Stimulated activated CD4-positive, alpha-beta T cell treated with anti-CD3 and anti-CD28 coated beads, Interleukin-2, amount 100 ng/mL, for 24 hours (primary cell): ENCODE measurements at places on chromosomes 2 and 18.
A peak's percentile ranks its signal among the peaks of the same experiment; 100 is the strongest.

DNA sequence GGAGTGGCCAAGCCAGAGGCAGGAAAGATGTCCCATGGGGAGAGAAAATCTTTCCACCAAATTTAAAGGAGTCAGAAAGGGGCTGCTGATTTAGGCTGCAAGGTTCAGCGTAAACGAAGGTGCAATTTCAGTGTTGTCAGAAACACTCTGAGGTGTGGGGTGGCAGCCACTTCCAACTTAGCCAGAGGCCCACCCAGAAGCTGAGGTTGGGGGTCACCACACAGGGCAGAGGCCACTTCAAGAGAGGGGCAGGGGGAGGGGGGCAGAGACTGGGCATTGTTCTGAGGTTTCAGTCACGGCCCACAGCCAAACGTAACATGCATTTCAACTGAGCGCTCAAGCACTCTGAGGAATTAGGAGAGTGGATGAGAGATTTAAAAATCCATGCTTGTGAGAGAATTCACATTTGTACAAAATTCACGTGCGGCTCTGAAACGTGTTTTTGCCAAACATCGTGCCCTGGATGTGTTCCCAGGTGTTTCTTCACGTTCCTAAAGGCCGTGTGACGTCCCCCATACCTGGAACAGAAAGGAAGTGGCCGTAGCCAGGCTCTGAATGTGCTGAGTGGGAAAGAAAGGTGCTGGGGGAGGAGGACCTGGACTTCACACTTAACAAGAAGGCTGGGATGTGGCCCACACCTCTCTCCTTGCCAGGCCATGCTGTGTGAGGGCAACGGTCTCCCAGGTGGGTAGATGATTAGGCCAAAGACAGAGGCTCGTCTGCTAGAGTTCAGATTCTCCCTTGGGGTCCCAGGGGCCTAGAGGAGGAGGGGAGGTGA, 19.5 kb upstream of the BOK start:
- DNase-seq, result no peak

- peak; percentile 20 for DNase-seq
These were observed 17.8 kb upstream of the PMAIP1 start for GRCh38 chr18:59881728-59882656.

GRCh38 chr2:47457268-47457667, 54.3 kb downstream of the MSH2 start:
- no peak for DNase-seq

DNA sequence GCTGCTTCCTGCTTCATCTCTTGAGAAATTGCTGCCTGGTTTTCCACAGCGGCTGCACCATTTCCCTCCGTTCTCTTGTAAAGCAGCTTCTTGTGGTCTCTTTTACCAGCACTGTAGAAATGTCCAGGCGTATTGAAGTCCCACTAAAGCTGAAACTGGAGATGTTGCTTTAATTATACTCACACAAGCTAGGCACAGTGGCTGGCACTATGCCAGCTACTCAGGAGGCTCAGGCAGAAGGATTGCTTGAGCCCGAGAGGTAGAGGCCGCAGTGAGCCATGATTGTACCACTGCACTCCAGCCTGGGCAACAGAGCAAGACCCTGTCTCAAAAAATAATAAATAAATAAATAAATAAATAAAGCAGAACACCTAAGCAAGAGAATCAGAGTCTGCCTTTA, 19.2 kb upstream of the ATP9B start:
- DNase-seq, result no peak

GRCh38 chr2:183078163-183078463, 434 bp upstream of the DUSP19 start:
- no peak for DNase-seq

- DNase-seq, result no peak
These were observed 6.9 kb upstream of the ZFAND2B start for GRCh38 chr2:219199470-219200211.

DNA sequence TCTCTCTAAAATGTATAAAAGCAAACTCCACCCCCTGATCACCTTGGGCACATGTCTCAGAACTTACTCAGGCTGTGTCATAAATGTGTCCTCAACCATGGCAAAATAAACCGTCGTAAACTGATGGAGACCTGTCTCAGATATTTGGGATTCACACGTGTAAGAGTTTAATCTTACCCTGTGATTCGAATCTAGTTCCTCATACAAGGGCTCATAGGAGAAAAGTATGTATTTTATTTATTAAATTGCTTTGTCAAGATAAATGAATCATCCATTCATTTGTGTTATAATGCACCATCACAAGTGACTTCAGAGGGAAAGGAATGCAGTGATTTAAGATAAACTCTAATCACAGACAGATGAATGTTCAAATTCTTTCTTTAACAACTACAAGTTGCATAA, 712.5 kb upstream of the LRATD1 start:
- DNase-seq, result no peak

GRCh38 chr2:198641161-198641560, 816.6 kb downstream of the SATB2 start:
- no peak for DNase-seq

- DNase-seq, result no peak
These were observed 25.2 kb downstream of the HRH4 start for GRCh38 chr18:24485681-24486080.
